HFFc6 (cell line): ENCODE measurements at places on chromosomes 11 and 22.

GRCh38 chr11:74011360-74012073 is 2.6 kb upstream of the UCP3 start:
- DNase-seq, result no peak

DNA sequence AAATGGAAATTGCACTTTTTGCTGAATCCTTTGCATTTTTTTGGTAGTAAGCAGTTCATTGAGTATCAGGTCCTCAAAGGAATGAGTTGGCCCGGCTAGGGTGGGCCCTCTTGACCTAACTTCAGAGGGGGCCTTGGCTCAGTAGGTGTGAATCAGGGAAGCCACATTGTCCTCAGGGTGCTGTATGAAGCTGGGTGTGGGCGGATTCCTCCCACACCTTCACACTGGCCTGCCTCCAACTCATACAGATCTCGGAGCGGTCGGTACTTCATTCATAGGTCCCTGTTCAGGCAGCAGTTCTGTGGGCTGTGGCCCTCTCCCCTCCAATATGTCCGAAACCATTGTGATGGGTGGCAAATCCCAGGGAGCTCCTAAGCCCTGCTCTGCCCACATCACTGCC is 47.4 kb upstream of the OR4B1 start:
- no peak for DNase-seq

GRCh38 chr11:12815931-12816494 is 141.8 kb downstream of the TEAD1 start:
- DNase-seq, result no peak

DNA sequence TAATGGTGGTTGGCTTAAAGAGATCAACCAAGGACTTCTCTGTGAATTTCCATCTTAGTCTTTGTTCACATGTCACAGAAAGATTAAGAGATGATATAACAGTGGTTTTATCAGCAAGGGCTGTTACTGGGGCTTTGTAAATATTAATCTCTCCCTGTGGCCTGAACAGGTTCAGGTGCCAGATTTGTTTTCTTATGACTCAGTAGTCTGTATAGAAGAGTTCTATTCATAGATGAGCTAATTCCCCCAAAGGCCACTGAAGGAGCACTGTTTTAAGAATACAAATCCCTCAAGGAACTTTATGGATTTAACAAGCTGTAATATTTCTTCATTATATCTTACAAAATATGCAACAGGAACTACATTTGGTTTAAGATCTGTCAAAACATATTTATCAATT is 50.4 kb downstream of the TCP11L1 start:
- no peak for DNase-seq

DNA sequence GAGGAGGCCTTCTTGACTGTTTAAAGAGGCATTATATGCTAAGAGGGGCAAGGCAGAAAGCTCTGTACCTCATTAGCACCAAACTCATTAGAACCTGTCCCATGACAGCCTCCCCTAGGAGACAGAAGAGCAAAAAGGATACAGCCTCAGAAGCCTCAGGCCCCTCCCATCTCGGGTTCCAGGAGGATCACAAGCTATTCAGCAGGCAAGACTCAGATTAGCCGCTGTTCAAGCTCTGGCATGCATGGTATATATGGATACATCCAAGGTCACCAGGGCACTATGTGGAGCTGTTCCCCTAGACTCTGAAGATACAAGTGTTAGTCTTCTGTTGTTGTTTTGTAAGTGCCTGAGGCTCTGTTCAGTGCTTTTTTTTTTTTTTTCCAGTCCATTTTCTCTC is 32.1 kb downstream of the ATXN10 start:
- no peak for DNase-seq

GRCh38 chr22:22681221-22681739 is 36.9 kb downstream of the GGTLC2 start:
- no peak for DNase-seq

DNA sequence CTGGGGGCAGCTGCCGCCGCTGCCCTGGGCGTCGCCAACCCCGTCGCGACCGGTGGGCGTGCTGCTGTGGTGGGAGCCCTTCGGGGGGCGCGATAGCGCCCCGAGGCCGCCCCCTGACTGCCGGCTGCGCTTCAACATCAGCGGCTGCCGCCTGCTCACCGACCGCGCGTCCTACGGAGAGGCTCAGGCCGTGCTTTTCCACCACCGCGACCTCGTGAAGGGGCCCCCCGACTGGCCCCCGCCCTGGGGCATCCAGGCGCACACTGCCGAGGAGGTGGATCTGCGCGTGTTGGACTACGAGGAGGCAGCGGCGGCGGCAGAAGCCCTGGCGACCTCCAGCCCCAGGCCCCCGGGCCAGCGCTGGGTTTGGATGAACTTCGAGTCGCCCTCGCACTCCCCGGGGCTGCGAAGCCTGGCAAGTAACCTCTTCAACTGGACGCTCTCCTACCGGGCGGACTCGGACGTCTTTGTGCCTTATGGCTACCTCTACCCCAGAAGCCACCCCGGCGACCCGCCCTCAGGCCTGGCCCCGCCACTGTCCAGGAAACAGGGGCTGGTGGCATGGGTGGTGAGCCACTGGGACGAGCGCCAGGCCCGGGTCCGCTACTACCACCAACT is 1.0 kb downstream of the FUT4 start:
- no peak for DNase-seq

- DNase-seq, result no peak
Measured at GRCh38 chr11:17770048-17770652, 35.6 kb downstream of the KCNC1 start.

DNA sequence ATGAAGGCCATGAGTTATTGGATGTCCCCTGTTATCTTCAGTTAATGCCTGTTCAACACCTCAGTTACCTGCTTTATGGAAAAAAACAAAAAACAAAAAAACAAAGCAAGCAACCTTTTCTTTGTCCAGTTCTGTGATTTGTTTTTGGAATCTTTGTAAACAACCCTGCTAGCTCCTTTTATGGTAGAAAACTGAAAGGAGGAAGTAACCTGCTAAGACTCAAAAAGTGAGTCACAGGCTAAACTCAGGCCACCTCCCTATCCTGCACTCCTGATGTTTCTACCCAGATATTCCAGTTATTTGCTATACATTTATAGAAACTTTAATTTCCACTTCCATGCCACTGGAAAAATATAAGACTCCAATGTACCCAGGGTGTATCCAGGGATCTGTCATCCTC is 20.6 kb upstream of the TLCD5 start:
- DNase-seq, result no peak

GRCh38 chr11:96143041-96143521 is 199.9 kb downstream of the MAML2 start:
- DNase-seq, result no peak

GRCh38 chr11:9802291-9802861 is 138.5 kb downstream of the SWAP70 start:
- DNase-seq, result peak; percentile 90

DNA sequence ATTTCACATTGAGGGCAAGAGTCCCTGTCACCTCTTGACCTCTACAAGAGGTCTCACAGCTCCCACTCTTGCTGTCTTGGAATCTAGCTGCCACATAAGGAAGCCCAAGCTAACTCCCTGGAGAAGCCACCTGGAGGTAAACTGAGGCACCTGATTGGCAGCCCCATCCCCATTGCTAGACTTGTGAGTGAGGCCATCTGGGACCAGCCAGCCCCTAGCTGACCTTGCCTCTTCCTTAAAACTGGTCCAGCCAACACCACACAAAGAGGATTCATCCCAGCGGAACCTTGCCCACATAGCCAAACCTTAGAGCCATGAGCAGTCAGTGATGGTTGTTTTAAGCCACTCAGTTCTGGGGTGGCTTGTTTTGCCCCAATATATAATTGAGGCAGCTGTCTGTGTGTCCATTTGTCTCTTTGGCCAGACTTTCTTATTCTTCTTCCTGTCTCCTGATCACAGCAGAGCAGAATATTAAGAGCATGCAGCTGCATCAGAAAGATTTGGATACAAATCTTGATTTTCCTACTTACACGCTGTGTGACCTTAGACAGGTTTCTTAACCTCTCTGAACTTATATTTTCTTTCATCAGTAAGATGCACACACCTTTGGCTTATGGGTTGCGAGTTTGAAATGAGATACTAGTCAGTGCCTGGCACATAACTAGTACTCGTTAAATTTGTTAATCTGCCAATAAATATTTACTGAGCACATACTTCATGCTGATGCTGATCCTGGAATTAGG is 74.3 kb upstream of the TP53I11 start:
- DNase-seq, result no peak

DNA sequence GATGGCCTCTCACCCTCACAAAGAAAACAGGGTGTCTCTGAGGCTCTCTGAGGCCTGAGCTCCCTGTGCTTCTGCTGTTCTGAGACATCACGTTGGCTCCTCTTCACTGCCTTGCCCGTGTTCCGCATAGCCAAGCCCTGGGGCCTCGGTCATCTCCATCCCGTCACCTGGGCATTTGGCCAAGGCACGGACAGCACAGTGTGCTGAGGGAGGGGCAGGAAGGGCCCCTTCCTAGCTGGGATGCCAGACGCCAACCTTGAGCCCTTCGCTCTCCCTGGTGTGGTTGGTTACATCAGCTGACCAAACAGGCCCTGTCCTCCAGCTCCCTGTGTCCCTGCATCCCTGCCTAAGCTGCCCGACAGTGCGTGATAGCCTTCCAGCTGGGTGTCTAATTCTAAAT is 25.9 kb downstream of the MOV10L1 start:
- peak; percentile 75 for DNase-seq

- DNase-seq, result no peak
Measured at GRCh38 chr11:126391286-126391954, 35.9 kb downstream of the ST3GAL4 start.

- no peak for DNase-seq
Measured at GRCh38 chr11:59172345-59173079, 580 bp downstream of the DTX4 start.

- DNase-seq, result no peak
Measured at GRCh38 chr22:28607795-28608194, 71.8 kb downstream of the TTC28 start.

DNA sequence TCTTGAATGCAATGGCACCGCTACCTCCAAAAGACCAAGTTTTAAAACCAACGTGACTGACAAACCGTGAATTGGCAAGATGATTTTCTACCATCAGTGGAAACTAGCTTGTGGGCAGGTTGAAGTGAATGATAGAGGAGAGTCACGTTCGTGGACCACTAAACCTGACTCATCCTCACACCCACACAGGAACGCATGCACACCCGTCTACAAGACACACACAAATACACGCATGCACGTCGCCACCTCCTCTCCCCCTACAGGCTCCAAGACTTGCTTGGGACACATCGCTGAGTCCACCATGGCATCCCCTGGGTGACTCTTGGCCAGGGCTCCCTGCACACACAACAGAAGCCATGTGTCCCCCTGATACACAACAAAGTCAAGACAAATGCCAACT is 14.4 kb downstream of the TMPRSS6 start:
- no peak for DNase-seq

DNA sequence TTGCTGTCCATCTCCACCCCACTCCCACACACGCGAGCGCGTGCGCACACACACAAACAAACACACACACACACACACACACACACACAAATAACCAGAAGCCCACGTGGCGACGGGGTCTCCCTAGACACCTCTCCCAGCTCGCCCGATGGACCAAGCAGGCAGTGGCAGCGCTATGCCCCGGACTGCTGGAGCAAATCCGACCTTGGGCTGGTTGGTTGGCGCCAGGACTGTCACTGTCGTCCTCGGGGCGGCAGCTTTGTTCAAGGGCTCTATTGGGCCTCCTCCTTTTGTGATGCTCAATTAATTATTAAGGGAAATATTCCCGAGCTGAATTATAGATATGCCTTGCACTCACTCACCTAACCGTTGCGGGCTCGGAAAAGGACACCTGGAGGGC is 1.7 kb upstream of the KCNA4 start:
- no peak for DNase-seq

GRCh38 chr11:34439610-34440198 is 970 bp downstream of the CAT start:
- DNase-seq, result no peak

GRCh38 chr11:71446942-71447688 is 1.1 kb downstream of the DHCR7 start:
- DNase-seq, result peak; percentile 68

GRCh38 chr22:44668886-44669521 is 33.0 kb upstream of the PRR5 start:
- DNase-seq, result no peak

DNA sequence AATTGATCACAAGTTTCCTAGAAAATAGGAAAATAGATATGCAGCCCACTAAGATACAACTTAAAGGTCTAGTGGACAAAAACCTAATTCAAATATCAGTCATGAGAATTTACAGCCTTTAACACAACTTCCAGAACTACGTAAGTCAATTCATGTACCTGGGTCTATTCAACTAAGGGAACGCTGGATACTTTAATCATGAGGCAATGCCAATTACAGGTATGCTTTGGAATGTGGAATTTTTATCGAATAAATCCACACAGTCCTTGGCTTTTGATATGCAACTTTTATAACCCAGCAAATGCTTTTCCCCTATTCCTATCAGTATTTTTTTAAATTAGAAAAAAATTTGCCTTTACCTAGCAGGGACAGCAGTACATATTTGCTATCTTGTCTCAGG is 289.5 kb upstream of the FAT3 start:
- no peak for DNase-seq

DNA sequence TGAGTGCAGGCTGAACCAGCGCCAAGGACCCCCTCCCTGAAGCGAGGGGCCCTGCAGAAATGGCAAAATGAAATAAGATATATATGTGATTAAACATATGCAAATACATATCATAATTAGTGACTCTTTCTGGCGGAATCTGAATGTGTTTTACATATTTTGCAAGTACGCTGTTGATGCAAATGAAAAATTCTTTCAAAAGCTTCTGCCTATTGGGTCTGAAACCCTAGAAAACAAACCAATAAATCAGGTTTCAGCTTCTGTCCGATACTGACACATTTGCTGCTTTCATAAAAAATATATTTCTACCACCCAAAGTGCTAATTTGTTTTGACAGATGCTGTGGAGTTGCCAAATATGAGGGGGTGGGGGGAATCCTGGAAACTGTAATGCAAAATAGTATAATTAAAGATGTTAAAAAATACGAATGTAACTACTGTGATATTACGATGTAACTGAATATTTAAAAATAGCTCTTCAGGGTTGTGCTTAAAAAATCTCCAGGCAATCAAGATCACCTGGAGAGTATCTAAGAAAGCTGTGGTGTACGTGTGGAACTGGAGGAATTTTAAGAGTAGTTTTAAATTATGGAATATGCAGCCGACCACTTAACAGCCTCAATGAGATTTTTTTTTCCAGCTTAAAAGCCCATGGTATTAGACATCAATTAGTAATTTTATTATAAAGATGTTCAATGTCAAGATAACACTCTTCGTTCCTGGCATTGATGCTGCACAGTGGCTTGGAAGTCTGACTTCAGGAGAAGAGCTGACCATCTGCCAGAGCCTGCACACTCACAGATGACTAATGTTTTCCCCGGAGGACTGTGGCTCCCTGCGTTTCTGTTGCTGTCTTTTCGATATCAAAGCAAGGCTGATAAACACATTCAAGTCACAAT is 122.2 kb upstream of the RCN1 start:
- DNase-seq, result peak; percentile 82
